ENCODE measurements at places on chromosomes 2 and 18.

DNA sequence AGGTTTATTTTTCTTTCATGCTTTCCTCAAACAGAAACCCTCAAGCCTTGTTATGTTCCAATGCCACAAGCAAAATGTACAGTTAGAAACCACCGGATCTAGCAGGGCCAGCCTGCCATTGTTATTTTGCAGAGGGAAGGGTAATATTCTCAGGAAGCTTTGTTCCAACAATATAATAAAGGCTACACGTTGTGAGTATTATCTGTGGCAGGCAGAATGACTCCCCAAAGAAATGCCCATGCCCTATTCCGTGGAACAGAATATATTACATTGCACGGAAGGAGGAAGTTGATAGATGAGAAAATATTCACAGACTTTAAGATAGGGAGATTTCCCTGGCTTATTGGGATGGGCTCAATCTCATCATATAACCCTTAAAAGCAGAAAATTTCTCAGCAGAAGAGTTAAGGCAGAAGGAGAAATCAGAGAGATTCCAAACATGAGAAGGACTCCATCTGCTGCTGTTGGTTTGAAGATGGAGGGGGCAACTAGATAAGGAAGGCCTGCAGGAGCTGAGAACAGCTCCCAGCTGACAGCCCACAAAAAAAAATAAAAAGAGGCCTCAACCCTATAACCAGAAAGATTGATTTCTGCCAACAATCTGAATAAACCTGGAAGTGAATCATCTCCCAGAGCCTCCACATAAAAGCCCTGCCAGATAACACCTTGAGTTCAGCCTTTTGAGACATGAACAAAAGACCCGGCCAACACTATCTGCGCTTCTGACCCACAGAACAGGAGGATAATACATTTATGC, 466.6 kb downstream of the LPIN1 start:
- no peak for DNase-seq

DNA sequence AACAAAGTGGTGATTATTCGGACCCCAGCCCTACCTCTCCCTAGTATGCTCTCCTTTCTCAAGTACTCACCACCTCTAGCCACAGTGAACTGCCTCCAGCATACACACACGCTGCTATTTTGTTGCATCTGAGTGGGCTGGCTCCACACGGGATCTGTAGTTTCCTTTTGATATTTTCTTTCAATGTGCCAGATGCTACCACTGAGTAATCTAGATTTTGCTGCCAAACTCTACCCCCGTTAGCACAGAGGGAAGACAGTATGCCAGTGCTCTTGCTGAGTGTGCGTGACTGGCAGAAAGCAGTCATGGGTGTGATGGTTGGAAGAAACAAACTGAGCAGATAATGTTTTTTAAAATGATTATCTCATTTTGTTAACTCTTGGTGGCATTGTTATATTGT, 11.6 kb downstream of the CFLAR start:
- no peak for DNase-seq

- DNase-seq = peak; percentile 59
Measured at GRCh38 chr2:3423492-3424170, 44.1 kb downstream of the TRAPPC12 start.

- DNase-seq = no peak
Measured at GRCh38 chr2:128307595-128307994, 11.1 kb downstream of the HS6ST1 start.

DNA sequence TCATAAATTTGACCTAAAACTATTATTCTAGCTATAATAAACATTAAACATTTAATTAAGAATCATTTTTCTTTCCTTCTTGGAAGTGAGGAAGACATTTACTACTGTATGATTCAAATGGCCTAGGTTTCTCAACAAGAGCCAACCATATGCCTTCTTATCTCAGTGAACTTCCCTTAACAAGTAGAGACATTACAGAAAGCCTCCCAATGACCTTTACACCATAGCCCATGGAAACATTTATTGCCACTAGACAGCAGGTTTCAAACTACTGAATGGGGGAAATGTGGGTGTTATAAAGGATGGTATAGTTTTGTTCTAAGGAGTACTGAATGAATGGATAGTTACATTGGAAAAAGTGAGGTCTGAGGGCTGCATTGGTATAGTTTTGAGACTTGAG, 349.4 kb upstream of the SPRED2 start:
- DNase-seq = no peak

DNA sequence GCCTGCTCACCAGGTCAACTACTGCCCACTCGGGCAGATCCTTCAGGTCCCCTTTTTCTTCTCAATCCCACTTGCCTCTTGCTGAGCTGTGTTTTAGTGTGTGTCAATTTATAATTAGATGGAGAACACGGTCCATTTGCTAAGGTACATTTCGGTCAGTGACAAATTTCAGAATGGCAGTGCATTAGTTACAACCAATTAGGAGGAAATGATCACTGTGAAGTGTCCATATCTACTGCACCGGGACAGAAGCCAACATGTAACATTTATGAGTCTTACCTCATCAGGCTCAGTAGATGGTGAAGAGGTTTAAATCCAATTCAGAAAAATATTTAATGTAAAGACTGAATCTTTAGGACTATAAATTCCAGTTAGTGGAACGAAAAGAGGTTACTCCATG, 47.7 kb downstream of the CMPK2 start:
- DNase-seq = no peak

DNA sequence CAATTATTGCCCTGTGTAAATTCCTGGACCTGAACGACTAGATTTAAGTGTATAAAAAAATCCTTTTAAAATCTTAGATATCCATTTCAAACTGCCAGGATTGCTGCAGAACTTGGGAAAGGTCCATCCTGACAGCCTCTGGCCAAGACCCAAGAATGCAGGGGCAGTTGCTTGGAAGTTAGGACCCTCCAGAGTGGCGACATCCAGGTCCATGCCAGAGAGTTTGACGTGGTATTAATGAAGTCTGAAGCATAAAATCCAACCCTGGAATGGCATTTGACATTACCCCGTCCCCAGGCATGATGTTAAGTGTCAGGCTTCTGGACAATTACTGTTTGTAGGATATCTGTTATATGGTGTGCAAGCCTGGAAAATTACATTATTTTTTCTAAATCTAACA, 810.2 kb downstream of the CNTNAP5 start:
- no peak for DNase-seq

DNA sequence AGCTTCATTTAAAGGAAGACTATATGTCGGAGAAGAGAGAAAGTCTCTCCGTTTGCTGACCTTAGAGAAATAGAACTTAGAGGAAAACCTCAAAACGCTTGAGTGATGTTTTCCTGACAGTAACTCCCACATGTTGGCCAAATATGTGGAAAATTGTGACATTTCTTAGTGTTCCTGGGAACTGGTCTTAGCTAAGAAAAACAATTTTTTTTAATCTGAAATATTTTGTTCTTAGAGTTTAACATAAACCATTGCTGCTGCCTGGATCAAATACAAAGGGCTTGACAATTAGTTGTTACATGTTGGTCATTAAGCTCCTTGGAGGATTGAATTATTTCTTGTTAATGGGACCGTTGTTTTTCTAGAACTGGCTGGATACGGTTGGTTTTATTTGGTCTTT, 16.3 kb downstream of the DYNC2LI1 start:
- DNase-seq = no peak

DNA sequence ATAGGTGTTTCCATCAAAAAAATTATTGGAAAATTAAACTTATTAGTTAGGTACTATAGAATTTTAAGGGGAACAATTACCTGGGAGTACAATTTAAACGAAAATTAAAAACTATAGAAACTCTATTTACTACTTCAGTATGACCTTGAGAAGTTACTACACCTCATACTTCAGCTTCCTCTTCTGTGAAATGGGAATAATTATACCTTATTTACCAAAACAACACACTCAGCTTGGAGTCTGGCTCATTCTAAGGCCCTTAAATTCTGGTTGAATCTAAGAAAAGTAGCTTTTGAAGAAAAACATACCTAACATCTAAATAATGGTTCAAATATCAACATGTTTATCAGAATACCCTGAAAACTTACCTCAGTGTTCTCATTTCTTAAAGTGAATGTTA, 2.7 kb downstream of the NABP1 start:
- DNase-seq = no peak

DNA sequence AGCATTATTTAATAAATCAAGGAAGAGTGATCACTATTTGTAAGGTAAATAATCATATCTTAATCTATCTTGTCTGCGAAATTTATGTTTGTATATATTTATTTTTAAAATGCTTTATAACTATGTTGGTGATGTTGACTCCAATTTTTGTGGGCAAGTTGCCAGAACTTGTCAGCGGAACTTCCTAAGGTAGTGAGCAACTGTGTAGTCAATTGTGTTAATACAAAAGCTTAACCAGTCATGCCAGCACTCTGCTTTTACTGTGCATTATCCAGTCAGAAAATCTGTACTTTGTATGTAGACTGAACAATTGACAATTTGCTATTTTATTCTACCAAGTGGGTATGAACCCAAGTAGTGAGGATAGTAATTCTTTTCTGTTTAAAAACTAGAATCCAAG, 61.9 kb upstream of the RND3 start:
- DNase-seq = no peak

DNA sequence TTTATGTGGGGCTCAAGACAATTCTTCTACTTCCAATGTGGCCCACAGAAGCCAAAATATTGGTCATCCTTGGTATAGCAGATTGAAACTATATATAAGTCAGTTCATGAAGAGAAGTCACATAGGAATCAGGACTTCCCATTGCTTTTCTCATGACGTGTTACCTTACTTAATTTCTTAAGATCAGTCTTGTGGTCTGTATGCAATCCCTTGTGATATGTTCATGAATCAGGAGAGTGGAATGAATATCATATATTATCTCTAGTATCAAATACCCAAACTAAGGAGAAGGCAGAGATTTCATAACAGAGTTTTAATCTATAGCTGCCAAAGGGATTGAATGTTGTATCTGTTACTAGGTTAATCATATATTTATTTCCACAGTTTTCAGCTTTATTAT, 1390.4 kb downstream of the SUCLG1 start:
- no peak for DNase-seq

DNA sequence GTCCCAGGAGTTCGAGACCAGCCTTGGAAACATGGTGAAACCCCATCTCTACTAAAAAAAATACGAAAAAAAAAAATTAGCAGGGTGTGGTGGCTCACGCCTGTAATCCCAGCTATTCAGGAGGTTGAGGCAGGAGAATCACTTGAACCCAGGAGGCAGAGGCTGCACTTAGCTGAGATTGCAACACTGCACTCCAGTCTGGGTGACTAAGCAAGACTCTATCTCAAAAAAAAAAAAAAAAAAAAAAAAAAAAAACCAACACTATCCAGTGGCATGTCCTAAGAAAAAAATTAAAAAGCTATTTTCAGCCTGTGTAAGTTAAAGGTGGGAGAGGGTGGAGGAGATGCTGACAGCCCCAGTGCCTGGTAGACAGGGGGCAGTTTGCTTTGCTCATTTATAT, 32.2 kb upstream of the REL start:
- no peak for DNase-seq

DNA sequence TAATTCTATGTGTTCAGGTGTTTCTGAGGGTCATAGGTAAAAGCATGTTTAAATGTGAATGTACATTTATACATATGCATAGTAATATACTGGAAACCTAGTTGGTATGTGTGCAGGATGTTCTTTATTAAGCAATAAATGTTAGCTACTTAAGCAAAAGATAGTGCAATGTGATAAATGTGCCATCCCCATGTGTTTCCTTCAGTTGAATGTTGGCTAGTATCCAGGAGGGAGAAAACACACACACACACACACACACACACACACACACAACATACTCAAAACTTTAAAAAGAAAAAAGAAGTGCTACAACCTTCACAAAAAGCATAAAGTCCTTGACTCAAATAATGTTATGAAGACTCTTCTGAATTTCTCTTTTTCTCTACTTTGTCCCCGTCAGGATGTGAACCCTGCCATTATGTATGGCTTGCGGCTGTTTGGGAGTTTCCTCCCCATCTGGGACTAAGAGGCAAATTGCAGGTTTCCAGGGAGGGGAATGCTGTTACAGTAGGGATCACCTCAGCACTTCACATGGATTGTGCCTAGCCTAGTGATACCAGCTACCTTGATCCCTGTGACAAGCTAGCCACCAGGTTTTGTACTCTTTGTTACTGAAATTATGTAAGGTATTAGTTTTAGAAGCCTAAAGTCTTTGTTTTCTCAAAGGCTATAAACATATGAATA, 82.6 kb downstream of the IKZF2 start:
- DNase-seq = no peak

GRCh38 chr2:67289921-67290371, 107.2 kb upstream of the ETAA1 start:
- DNase-seq = no peak

DNA sequence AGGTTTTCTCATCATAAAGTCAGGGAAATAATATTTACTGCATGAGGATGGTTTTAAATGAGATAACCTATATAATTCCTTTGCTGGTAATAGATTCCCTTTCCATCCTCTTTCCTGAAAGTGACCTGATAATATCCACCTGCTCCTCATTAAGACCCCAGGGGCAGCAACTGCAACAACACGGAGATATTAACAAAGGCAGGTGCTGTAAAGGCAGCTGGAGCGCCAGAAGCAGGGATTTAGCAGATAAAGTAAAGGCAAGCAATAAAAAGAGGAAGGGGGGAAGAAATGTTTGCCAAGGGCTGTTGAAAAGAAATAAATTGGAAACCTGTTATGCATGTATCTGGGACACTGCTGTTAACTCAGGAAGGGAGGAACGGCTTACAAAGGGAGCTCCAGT, 472.6 kb upstream of the KLHL29 start:
- DNase-seq = no peak

DNA sequence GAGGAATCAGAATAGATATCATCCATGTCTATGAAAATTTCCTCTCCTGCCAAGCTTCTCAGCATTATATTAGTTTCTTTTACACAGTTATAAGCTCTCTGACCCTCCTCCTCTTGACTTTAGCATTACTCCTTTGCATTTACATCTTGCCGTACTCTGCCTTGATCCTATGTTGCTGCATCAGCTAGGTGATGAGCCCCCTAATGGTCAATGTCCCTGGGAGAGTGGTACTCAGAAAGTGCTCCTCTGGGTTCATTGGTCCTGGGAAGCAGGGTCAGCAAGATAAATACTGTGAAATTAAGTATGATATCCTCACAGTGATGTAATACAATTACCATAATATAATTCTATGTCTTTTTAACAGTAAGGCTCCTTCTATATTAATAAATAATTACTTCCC, 74.1 kb downstream of the PKP4 start:
- no peak for DNase-seq

DNA sequence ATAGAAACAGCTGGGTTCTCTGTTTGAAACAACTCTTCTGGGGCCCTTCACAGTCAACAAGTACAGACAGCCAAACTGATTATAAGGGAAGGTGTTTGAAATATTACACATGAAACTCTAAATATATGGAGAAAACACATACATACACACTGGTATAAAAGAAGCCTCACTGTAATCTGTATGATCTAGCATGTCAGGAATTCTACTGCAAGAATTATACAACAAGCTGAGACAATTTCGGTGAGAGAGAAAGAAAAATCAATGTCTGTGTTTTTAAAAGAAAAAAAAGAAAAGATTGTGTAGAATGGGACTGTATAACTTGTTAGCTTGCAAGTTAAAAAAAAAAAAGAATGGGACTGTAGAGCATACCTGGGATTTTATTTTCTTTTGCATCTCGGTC, 26.3 kb downstream of the IRS1 start:
- no peak for DNase-seq

- no peak for DNase-seq
Measured at GRCh38 chr2:106944215-106944614, 58.2 kb upstream of the ST6GAL2 start.

- DNase-seq = no peak
Measured at GRCh38 chr2:68089961-68090360, 27.2 kb upstream of the C1D start.

Data from stimulated activated CD4-positive, alpha-beta T cell treated with anti-CD3 and anti-CD28 coated beads, TNF-alpha, amount 100 ng/mL, for 4 hours (primary cell).